ENCODE measurements at places on chromosomes 4 and X. TPM values are rescaled to one million over a fixed set of nuclear protein-coding genes. Genes with fewer than 3 reads are reported as not detected.

Gene C4orf36
- 0.73 TPM for total RNA-seq

Gene TRIM75
- total RNA-seq = not detected

Gene HNRNPDL
- 361 TPM for total RNA-seq

DNA sequence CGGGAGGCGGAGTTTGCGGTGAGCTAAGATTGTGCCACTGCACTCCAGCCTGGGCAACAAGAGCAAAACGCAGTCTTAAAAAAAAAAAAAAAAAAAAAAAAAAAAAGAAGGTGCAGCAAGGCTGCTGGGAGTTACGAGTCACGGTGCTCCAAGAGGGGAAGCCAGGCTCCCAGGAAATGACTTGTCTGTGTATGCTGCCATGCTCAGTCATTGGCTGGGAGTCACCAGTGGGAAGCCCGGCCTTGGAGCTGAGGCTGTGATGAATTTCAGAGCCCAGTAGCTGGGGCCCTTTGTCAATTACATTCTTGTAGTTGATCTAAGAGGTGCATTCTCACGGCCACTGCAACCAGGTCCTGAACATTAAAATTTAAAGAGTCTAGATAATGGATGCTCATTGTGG, 1105.1 kb upstream of the TENM3 start:
- H3K27ac ChIP-seq = no peak overlapping the region
- H3K4me1 ChIP-seq = 0 out of 2 replicates have a peak, but pooled peaks cover 3% of the 10 kb centered on the region
- H3K36me3 ChIP-seq = no peaks in the 10 kb centered on the region
- no peak for DNase-seq
- peaks cover 2% of the 10 kb centered on the region for H3K27me3 ChIP-seq
- H3K4me3 ChIP-seq = no peak overlapping the region

GRCh38 chrX:129359269-129359668, 164.0 kb downstream of the SMARCA1 start:
- H3K36me3 ChIP-seq = peaks cover 2% of the 10 kb centered on the region
- DNase-seq = no peak
- H3K27me3 ChIP-seq = peaks cover 15% of the 10 kb centered on the region
- H3K27ac ChIP-seq = no peak overlapping the region

DNA sequence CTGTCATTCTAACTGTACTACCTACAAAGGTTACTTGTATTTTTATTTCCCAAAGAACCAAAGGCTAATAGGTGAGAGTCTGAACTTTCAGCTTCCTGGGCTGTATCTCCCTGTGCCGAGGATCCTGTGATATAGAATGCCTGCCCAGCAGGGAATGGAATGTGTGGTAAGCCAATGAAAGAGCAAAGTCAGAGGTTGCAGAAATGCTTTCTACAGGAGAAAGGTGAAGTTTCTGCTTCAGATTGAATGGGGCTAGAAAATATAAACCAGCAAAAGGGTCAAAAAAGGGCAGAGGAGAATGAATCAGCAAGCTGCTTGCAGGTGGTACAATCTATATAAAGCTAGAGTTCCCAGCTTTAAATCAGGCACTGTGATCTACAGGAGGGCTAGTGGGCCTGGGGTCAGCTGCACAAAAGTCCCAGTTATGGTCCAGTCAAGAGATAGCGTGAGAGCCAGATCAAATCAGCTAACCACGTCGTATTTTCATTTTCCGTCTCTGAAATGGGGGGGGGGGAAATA, 146.1 kb downstream of the DCTD start:
- no peak overlapping the region for H3K27ac ChIP-seq
- peaks cover 23% of the 10 kb centered on the region for H3K36me3 ChIP-seq
- no peak for DNase-seq
- H3K4me1 ChIP-seq = peaks cover 25% of the 10 kb centered on the region
- no peaks in the 10 kb centered on the region for H3K27me3 ChIP-seq

GRCh38 chrX:52216541-52216940, 31.9 kb downstream of the MAGED4 start:
- H3K4me3 ChIP-seq = no peak overlapping the region
- H3K27ac ChIP-seq = no peak overlapping the region
- H3K36me3 ChIP-seq = peaks cover 17% of the 10 kb centered on the region
- DNase-seq = no peak
- no peaks in the 10 kb centered on the region for H3K27me3 ChIP-seq
- peaks cover 5% of the 10 kb centered on the region for H3K4me1 ChIP-seq

DNA sequence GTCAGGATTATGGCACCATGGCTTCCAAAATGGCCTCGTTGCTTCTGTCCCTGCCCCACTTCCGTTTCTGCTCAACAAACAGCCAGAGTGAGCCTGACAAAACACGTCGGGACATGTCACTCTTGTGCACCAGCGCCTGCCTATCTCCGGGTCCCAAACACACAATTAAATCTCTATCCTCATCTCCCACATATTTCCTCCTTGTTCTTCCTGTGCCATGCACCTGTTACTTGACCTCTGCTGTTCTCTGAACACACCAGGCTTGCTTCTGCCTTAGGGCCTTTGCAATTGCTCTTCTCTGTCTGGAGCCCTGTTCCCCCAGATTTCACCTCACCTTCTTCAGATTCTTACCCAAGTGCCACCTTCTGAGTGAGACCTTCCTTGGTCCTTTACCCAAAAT, 12.7 kb upstream of the CD38 start:
- no peaks in the 10 kb centered on the region for H3K4me1 ChIP-seq
- no peak overlapping the region for H3K4me3 ChIP-seq
- H3K36me3 ChIP-seq = no peaks in the 10 kb centered on the region
- no peaks in the 10 kb centered on the region for H3K27me3 ChIP-seq
- no peak overlapping the region for H3K27ac ChIP-seq

DNA sequence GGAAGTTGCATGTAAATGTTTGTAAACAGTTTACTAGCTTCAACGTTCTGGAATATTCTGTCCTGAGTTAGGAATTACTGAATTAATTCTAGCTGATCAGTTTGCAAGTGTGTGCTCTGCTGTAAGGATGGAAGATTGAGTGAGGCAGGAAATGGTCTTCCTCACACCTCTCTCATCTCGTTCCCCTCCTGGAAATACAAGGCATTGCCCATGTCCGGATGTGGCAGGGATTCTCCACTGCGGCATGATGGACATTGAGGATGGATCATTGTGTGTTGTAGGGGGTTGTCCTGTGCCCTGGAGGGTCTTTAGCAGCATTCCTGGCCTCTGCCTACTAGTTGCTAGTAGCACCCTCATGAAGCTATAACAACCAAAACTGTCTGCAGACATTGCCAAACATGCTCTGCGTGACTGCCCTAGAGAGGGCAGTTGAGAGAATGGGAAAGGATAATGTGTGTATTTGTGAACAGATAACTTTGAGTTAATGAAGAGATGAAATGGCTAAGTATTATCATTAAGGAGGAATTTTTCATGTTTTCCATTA, 12.6 kb downstream of the CA5B start:
- H3K4me3 ChIP-seq = no peak overlapping the region
- H3K27ac ChIP-seq = peak overlapping the region; percentile 80
- peaks cover 2% of the 10 kb centered on the region for H3K36me3 ChIP-seq
- H3K4me1 ChIP-seq = peaks cover 69% of the 10 kb centered on the region

GRCh38 chr4:98689507-98690174, 31.2 kb upstream of the TSPAN5 start:
- peaks cover 18% of the 10 kb centered on the region for H3K4me1 ChIP-seq
- no peaks in the 10 kb centered on the region for H3K27me3 ChIP-seq
- H3K27ac ChIP-seq = no peak overlapping the region
- DNase-seq = no peak
- no peak overlapping the region for H3K4me3 ChIP-seq
- no peaks in the 10 kb centered on the region for H3K36me3 ChIP-seq

GRCh38 chr4:156751486-156751885, 220.1 kb downstream of the PDGFC start:
- H3K36me3 ChIP-seq = no peaks in the 10 kb centered on the region
- no peak overlapping the region for H3K4me3 ChIP-seq
- H3K27ac ChIP-seq = no peak overlapping the region
- DNase-seq = no peak
- H3K4me1 ChIP-seq = peaks cover 13% of the 10 kb centered on the region

- H3K4me1 ChIP-seq = peaks cover 32% of the 10 kb centered on the region
- H3K27ac ChIP-seq = peak overlapping the region; percentile 89
- no peaks in the 10 kb centered on the region for H3K27me3 ChIP-seq
- peak overlapping the region; percentile 97 for H3K4me3 ChIP-seq
- DNase-seq = no peak
- H3K36me3 ChIP-seq = peaks cover 43% of the 10 kb centered on the region
Measured at GRCh38 chrX:137567682-137568232, 1.8 kb downstream of the ZIC3 start.

GRCh38 chrX:109732017-109732801, 848 bp downstream of the ACSL4 start:
- no peak for DNase-seq
- peak overlapping the region; percentile 95 for H3K27ac ChIP-seq
- H3K36me3 ChIP-seq = peaks cover 8% of the 10 kb centered on the region
- H3K4me3 ChIP-seq = peak overlapping the region; percentile 95
- H3K4me1 ChIP-seq = peaks cover 17% of the 10 kb centered on the region
- no peaks in the 10 kb centered on the region for H3K27me3 ChIP-seq

All from WTC11 (cell line).